ENCODE measurements at places on chromosomes 16 and 17.

DNA sequence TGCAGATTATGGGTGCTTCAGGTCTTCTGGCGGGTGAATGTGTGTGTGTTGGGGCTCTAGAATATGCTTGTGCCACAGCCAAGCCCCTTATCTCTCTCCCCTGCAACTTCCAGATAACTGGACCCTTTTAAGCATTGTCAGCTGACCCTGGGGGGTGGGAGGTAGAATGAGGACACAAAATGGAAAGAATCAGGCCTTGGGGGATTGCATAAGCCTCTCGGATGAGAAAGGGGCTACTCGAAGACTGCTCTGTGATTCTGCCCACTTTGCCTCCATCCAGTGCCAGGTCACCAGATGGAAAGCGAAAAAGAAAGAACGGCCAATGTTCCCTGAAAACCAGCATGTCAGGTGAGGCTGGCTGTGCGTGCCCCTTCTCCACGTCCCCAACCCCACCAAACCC, 13.8 kb downstream of the THRA start:
- DNase-seq = no peak

- no peak for DNase-seq
These were observed 454.8 kb upstream of the SOX9 start for GRCh38 chr17:71666047-71666446.

GRCh38 chr17:74194682-74195081, 8.8 kb upstream of the RPL38 start:
- DNase-seq = no peak

- DNase-seq = no peak
These were observed 297.1 kb downstream of the IRF8 start for GRCh38 chr16:86195863-86196630.

- no peak for DNase-seq
These were observed 106.7 kb downstream of the RAB11FIP4 start for GRCh38 chr17:31497994-31498826.
